Fibroblast of the aortic adventitia (primary cell): ENCODE measurements at places on chromosomes 13 and 19. TPM values are rescaled to one million over a fixed set of nuclear protein-coding genes. Genes with fewer than 3 reads are reported as not detected.

The ZNF677 gene
- 19.0 and 37.9 TPM in 2 replicates for total RNA-seq

The ZNF20 gene
- 3.9 and 4.8 TPM in 2 replicates for total RNA-seq

DNA sequence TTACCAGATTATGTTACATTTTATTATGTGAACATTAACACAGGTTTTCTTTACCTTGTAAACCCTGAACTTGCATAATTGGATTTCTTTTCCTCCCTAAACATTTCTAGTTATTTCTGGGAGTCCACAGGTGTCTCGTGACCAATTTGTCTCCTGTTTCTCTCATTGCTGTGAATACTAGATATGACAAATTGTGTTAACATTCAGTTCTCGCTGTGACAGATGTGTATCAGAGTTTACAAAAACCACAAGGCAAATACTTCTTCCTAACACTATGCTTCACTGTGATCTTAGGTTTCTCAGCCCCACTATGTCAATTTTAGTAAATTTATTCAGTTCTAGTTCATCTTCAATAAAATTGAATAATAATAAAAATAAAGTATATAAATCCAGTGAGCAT lies 1554.9 kb downstream of the EFNB2 start:
- DNase-seq, result no peak

DNA sequence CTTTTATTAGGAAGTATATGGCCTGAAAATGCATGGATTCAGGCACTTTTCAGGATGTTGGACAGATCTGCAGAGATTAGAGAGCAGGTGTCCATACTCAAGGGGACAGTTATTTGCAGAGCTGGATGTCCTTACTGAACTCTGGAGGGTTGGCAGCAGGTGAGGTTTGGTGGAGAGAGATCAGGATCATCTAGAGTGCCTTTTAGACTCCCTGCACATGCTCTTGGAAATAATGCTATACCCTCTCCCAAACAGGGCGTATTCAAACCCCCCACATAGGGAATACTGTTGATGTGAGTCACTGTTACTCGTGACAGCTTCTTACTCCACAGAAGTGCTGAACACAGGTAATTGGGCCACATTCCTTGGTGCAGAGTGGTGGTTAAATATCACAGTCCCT lies 725.7 kb upstream of the SGCG start:
- DNase-seq, result no peak

DNA sequence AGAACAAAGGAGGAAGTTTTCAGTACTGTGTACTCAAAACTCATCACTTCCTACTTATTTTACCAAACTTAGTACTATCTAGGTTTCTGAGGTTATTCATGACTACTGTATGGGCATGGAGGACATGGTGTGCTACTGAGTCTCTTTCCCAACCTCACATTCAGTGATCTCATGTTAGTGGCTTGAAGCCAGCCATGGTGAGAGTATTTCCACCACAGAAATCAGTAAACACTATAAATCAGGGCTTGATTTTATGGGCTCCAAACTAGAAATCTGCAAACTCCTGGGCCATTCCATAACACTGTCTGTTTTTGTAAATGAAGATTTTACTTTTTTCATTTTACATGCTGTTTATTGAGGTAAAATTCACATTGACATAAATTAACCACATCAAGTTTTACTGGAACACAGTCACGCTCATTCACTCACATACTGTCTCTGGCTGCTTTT lies 19.7 kb downstream of the MED26 start:
- DNase-seq, result peak; percentile 84
